NCI-H524 treated with DMSO at 0.1 percent for 48 hours (cell line): ENCODE measurements at places on chromosomes 1 and 21.

DNA sequence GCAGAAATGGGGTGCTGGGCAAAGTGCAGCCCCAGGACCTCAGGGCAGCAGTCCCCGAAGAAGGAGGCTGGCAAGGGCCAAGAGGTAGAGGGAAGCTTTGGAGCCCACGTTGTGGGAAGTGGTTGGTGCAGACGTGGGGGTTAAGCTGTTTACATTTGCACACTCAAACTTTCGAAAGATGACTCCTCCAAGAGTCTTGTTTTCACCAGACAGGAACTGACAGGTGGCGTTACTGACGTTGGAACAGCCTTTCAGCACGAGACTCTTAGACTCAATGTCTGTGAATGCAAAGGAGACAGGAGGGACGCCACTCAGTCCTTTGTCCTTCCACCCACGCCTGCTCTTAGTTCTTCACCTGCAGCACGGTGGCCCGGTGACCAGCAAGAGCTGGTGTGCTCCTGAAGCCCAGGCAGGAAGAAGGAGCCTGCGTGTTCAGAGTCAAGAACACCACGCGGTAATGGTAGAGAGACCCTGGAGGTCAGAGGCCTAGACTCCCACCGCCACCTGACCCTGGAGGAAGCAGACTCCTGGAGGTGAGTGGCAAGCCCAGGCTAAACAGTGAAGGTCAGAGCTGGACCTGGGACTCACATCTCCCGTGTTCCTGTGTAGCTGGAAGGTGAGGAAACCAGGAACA is 15.9 kb downstream of the LYPD8 start:
- DNase-seq = no peak

DNA sequence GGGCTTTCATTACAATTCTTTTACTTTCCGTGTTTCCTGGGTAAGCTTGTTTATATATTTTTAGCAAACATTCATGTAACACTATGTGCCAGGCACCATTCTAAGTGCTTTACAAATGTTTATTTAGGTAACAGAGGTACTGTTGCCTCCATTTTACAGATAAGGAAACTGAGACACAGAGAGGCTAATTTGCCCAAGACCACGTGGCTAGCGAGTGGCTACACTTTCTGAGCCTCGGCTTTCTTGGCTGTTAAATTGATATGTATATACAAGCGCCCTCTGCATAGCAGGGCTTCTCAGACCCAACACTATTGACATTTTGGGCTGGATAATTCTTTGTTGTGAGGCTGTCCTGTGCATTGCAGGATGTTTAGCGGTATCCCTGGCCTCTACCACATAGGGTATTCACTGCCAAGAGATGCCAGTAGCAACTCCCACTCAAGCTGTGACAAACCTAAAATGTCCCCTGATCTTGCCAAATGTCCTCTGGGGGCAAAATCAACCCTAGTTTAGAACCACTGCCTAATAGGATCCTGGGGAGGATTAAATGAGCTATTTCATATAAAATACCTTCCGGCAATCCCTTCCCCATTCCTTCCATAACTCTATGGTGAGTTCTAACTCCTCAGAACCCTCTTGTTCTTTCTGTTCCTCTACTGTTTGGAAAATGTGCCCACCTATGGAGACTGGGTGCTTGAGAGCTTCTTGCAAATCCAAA is 17.2 kb upstream of the ID3 start:
- no peak for DNase-seq

DNA sequence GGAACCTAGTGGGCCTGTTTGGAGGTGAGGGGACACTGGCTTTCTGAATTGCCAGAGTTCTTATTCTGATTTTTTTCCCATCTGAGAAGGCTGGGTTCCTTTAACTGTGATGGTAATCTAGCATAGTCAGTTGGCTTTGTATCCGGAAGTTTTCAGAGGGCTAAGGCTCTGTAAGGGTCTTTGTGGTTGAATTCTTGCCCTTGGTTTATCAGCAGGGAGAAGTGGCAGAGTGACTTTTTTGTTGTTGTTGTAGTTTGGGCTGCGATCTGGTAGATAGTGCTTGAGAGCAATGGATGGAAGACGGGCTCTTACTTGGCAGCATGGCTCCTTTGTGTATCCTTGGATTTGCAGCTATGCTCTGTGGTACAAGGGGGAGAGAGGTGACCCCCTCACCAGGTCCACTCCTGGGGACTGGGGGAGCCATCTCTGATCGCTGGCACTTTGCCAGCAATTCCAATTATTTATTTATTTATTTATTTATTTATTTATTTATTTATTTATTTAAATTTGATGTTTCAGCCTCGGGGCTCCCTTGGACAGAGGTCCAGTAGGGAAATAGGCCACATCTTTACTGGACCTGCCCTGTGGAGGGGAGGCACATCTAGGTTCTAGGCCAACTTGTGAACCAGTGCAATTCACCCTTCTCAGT is 18.5 kb downstream of the TCP10L start:
- no peak for DNase-seq

GRCh38 chr1:151124763-151125403 is 21.5 kb downstream of the SEMA6C start:
- DNase-seq = no peak

DNA sequence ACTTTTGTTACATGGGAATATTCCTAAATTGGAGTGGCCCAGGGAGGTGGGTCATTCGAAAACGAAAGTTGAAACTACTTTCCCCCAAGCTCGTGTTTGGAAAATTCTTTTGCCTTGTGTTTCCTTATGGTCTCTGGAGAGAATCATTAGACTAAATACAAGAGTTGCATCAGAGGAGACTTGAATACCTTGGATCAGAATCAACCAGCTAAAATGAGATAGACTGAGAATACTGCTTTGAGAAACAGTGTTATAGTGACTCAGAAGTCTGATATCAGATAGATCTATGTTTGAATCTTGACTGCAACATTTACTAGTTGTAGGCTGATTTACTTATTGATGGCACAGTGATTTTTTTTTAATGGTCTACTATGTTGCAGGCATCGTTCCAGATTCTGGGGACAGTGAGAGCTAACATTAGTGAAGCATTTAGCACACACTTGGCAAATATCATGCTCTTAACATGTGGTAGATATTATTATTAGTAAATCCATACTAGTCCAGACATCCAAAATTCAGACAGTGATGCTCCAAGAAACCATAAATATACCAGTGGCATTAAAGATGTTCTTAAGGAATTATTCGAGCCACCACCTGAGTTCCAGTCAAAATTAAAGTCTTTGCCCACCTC is 12.9 kb upstream of the ACTN2 start:
- no peak for DNase-seq

GRCh38 chr21:33419538-33420123 is 16.4 kb downstream of the IFNGR2 start:
- no peak for DNase-seq

- peak; percentile 26 for DNase-seq
These were observed 35.4 kb downstream of the RSPH1 start for GRCh38 chr21:42460391-42461184.

DNA sequence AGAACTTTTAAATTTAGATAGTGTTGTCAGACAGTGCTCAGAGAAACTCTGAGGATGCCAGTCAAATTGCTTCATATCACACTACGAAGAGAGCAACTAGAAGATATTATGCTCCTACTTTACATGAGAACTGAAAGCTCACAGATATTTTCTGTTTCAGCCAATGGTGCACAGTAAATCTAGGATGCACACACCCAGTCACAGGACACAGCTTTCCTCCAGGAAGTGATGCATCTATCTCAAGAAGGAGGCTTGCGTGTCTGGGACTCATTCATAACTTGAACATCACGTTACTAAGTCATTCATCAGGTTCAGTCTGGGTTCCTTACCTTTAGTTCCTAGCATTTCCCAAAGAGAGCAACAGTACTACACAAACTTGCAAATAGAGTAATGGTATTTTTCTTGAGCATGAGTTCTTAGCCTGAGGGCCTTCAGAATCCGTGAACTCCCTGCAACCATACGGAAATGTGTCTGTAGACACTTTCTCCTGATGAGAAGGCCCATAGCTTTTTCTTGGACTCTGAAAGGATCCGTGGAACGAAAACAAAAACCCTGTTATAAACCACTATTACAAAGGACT is 12.2 kb downstream of the ZNF697 start:
- DNase-seq = no peak

- DNase-seq = no peak
These were observed 40.7 kb downstream of the CD2 start for GRCh38 chr1:116794804-116795481.

GRCh38 chr1:100299521-100300222 is 33.7 kb downstream of the RTCA start:
- no peak for DNase-seq

DNA sequence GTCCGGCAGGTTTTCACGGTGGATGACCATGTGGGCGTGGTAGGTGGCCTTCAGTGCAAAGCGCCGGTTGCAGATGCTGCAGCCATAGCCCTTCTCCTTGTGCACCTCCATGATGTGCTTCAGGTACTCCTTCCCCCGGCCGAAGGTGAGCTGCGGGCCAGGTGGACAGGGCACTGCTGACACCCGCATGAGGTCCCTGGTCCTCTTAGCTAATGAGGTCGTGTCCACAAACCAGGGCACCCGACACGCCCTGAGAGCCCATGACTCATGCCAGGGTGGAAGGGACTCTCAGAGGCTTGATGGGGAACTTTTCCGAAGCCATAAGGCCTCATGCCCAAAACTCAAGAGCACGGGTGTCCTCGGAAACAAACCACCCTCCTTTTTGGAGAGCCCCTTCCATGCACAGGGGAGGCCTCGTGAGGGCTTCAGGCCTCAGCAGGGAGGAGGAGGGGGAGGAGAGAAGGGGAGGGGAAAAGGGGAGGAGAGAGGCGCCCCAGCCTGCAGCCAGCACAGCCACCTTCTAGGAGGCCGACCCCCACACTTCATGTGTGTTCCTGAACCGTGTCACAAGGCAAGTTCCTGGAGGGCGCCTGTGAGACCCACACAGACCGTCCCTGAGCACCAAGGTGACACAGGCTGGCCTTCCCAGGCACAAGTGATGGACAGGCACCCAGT is 54.4 kb upstream of the RIPK4 start:
- DNase-seq = no peak

DNA sequence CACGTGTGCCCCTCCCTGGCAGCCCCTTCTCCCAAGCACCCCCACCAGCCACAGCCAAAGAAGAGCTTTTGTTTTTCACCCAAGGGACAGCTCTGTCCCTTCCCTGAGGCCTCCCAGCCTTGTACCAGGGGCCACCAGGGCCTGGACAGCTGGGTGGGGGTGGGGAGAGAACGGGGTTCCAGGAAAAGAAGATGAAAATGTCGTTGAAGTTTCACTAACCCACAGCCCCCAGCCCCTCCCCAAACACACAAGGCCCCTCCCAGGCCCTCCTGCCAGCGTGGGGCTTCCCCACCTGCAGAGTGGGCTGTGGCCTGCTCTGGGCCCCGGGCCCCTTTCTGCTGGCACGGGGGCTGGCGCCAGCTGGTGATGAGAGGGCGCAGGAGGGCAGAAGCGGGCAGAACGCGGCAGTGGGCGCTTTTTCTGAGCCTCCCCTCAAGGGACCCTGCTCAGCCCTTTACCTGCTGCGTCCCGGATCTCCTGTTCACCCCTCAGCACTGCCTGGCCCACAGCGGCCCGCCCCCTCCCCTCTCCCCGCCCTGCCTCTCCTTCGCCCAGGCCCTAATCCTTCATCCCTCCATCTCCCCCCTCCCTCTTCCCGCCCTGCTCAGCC is 5.5 kb upstream of the ANKRD65 start:
- DNase-seq = no peak

DNA sequence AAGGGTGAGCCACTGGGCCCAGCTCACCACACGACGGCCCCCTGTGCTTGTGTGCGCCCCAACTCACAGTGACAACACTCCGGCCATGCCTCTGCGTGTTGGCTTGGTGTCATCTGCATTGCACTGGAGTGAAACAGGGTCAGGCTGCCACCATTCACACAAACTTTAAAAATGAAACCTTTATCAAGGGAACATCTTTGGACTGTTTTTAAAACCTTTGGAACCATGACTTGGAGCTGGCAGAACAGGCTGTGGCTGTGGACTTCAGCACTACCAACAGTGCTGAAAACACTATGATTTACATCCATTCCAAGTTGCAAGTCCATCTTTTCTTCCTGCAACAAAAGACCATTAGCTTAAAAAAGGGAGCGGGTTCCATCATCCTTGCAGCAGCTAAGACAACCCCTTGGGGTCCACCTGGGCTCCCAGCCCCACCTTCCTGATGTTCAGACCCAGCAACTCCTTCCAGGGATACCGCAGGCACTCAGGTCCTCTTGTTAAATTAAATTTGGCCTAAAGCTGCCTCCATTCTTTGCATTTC is 25.6 kb downstream of the POFUT2 start:
- DNase-seq = no peak

- DNase-seq = no peak
These were observed 154.5 kb upstream of the SPAG17 start for GRCh38 chr1:118339400-118340124.

DNA sequence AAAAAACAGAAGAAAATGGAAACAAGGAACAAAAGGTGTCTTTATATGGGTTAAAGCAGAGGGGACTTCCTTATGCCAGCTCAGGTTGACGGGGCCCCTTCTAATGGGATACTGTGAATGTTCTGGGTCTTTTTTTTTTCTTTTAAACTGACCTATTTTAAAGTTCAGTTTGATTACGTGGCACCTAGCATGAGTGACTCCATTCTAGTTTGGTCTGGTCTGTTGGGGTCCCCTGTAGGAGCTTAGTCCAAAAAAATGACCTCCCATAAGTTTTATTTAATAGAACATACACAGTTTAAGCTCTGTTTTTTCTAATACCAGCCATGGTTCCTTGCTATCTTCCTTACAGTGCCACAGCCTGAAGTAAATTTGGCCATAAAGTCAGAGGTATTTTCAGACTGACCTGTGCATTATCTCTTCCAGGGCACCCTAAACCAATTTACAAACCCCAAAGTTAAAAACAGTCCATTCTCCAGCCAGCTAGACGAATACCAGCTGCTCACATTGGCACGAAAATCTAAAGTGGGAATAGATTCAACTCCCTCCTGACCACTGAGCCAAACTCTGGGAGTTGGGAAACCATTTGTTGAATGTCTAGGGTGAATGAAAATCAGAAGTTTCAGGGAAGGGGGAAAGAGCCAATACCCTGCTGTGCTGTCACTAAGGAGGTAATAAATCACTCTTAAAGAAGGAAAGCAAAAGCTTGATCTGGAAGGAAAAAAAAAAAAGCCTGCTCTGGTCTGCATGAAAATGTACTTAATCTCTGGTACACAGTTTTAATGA is 42.4 kb downstream of the AKNAD1 start:
- no peak for DNase-seq

- DNase-seq = no peak
These were observed 223.2 kb downstream of the TNR start for GRCh38 chr1:175520186-175520585.

- DNase-seq = no peak
These were observed 4.9 kb downstream of the TPM3 start for GRCh38 chr1:154186852-154187501.

- no peak for DNase-seq
These were observed 126.3 kb upstream of the JUN start for GRCh38 chr1:58909914-58910681.
